ENCODE measurements at places on chromosomes 1 and 21. TPM values are rescaled to one million over a fixed set of nuclear protein-coding genes. Genes with fewer than 3 reads are reported as not detected.

The GPA33 gene
- total RNA-seq = not detected

The MRPS14 gene
- 41.1 TPM for total RNA-seq

- no peak for DNase-seq
These were observed 64.8 kb downstream of the TP53BP2 start for GRCh38 chr1:223780949-223781348.

DNA sequence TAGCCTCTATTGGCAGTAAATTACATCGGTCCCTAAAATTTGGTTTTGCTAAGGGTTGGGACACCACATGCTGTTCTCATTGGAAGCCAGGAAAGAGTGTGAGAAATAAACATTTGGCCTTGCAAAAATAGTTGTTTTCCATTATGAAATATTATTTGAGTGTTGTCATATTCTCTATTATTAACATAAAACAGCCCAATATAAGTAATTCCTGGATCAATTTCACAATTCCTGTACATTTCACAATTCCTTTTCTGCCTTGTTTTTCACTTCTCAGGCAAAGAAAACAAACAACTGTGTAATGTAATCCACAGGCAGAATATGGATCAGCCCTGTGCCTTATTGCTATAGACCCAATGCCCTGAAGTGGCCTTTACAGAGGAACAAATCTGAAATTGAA lies 40.5 kb downstream of the C1orf87 start:
- no peak for DNase-seq

DNA sequence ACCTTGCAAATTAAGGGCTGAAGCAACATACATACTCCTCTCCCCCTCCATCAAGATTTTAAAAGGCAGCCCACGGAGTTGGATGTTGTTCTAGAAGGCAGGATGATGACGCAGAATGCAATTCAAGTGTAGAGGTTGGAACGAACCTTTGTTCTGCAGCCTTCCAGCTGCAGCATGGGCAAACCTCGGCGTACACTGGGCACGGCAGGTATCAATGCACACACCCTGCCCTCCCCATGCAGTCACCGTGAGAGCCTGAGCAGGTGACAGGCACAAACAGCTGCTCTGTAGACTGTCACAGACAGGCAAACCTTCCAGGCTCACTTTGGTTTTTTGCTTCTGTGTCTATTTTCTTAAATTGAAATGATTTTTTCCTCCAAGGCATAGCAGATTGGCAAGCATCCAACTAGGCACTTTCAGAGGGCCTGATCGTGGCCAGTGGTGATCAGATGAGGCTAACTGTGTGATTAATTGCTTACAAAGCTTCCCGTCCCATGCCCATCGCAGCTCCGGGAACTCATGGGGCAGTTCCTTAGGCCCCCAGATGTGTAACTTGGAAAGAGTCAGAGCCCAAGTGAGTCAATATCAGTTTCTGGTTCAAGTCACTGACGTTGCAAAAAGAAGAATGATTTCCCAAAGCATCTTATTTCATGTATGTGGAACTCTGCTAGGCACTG lies 82.3 kb downstream of the ITPKB start:
- DNase-seq = no peak

- DNase-seq = no peak
These were observed 570 bp upstream of the PEX10 start for GRCh38 chr1:2412773-2413494.

The LCE1F gene
- total RNA-seq = not detected

DNA sequence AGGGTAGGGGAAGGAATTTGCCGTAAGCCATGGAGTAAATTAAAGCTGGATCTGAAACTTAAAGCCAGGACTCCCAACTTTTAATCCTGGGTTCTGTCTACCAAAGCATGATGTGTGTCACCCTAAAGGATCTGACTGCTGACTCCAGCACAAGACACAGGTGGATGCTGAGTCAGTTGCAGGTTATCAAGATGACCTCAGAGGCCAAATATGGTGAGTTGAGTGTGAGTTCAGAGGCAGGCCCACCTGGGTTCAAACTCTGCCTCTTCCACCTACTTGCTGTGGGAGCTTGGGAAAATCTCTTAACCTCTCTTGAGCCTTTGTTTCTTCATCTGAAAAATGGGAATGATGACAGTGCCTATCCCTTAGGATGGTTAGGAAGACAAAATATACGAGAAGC lies 16.7 kb upstream of the LDLRAP1 start:
- no peak for DNase-seq

DNA sequence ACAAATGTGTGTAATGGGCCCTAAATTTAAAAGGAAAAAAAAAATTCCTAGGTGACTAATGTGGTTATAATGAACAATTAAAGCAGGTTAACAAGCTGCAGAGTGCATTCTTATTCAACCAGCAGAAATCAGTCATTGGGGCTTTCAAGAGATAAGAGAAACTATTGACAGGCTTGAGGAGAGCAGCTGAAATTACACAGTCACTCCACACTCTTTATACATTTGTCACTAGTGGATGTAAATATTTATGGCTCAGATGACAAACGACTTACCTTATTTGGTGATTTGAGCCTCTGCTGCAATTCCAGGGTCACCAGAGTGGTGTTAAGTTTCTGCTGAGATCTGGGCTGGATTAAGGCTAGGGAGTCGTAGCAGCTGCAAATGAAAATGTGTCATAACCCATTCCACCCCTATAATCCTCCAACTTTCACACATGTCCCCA lies 896.3 kb downstream of the TTLL7 start:
- no peak for DNase-seq

The OLFML2B gene
- total RNA-seq = 24.4 TPM

The BARHL2 gene
- not detected for total RNA-seq

The FMN2 gene
- total RNA-seq = 4.3 TPM

- no peak for DNase-seq
These were observed 70.8 kb downstream of the SCCPDH start for GRCh38 chr1:246794828-246795671.

DNA sequence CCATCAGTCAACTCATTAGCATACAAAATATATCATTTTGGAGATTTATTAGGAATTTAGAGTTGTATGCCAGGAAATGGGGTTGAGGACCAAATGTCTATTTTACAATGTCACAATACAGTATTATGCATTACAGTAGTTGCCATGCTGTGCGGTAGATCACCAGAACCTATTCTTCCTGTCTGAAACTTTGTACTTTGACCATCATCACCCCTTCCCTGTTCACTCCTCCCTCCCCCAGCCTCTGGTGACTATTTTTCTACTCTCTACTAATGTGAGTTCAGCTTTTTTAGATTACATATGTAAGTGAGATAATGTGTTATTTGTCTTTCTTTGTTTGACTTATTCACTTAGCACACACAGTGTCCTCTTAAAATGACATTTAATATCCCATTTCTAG lies 50.8 kb downstream of the PTBP2 start:
- DNase-seq = no peak

The DENND2C gene
- 1.7 TPM for total RNA-seq

The FOXD3 gene
- not detected for total RNA-seq

GRCh38 chr1:182119631-182120030 lies 58.1 kb upstream of the ZNF648 start:
- DNase-seq = no peak

DNA sequence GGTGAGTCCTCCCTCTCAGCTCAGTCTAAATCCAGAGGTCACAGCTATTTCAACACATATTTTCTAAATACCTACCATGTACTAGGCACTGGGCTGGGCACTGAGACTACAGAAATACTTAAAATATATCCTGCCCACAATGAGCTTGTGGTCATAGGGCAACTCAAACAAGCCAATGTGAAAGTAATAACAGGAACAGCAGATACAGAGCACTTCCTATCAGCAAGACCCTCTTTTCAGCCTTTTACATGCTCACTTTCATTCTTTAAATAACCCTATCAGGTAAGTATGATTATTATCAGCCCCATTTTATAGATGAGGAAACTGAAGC lies 71.9 kb downstream of the CD34 start:
- DNase-seq = no peak

The CLDN19 gene
- total RNA-seq = 0.91 TPM

The NBL1 gene
- 42.8 TPM for total RNA-seq

The UMODL1 gene
- not detected for total RNA-seq

GRCh38 chr1:230140221-230141020 lies 73.4 kb downstream of the GALNT2 start:
- DNase-seq = peak; percentile 76

- DNase-seq = no peak
These were observed 63.8 kb downstream of the ZBTB18 start for GRCh38 chr1:244114892-244115291.

The ATP1A4 gene
- total RNA-seq = not detected

DNA sequence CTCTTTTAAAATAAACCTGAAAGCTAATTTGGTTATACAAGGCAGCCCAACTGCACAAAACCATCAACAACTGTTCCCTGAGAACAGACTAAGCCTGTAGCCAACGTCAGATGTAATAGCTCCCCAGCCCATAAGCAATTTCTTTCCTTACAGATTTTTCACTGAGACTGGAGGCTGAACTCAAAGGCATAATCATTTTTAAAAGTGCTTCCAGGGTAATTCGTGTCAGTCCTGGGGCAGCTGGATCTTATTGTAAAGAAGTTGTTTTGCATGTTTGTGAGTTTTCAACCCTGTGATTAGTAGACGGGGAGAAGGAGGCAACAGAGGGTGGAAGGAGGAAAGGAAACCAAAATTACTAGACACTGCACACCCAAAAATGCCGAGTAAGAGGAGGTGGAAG lies 3.2 kb downstream of the DPT start:
- no peak for DNase-seq

DNA sequence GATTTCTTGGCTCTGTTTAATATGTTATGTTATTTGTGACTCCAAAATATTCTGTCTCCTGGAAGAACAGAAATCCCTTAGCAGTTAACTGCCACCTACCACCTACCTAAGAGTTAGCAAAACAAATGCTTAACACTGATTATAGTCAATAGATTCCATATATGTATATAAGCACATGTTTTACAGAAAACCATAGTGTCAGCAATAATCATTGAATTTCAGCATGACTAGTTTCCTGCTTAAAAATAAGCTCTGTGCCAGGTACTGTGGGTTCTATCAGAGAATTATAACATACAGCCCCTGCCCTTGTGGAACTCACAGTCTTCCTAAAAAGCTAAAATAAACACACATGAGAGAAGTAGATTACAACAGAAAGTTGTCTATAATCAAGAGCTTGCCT lies 561.9 kb upstream of the CAMK1G start:
- DNase-seq = no peak

The RHCE gene
- not detected for total RNA-seq

The HSPG2 gene
- 426 TPM for total RNA-seq
